Activated CD4-positive, alpha-beta T cell treated with anti-CD3 and anti-CD28 coated beads for 4 hours (primary cell): ENCODE measurements at places on chromosomes 1 and 21.

GRCh38 chr1:221074332-221074731, 195.1 kb downstream of the HLX start:
- DNase-seq = no peak

- no peak for DNase-seq
These were observed 131.5 kb upstream of the TMEM51 start for GRCh38 chr1:15022048-15022447.

DNA sequence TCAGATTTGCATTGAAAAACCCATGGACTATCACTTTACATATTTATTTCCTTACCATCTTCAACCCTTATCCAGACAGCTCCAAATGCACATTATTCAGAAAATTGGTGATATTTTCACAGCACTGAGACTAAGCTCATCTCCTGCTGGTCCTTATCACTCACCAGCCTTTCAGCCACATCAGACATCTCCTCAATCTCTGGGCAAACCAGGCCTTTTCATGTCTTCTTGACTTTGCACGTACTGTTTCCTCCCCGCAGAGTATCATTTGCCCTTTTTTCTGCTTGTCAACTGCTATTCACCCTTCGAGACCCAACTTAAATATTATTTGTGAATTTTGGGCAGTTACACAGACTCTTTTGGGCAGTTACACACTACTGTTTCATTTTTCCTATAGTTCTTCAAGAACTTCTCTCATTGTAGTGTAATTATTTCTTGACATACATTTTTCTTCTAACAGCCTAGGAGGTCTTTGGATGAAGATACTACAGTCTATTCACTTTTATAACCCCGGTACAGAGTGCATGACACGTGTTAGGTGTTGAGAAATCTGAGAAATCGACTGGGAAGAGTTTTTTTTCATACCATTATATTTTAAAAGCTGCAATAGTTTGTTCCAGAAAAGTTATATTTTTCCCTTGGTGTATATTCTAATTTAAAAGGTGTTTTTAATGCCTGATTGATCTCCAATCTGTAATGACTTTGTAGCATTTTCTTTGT, 98.0 kb downstream of the FGGY start:
- no peak for DNase-seq

DNA sequence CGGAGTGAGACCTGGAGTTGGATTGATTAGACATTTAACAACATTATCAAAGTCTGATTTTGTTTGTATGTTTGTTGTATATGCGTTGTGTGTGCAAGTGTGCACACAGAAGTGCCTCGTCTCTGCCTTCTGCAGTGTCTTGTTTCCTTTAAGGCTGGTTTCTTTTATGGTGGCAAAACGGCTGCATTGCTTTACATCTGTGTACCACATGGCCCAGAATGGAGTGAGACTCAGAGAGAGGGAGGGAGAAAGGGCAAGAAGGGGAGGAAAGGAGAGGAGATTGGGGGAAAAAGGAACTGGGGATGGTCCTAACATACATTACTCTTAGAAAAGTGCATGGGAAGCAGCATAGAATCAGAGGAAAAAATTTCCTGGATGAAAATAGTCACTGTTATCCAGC, 99.7 kb upstream of the WLS start:
- DNase-seq = no peak

- DNase-seq = no peak
These were observed 7.8 kb downstream of the CAPZB start for GRCh38 chr1:19477284-19478249.

DNA sequence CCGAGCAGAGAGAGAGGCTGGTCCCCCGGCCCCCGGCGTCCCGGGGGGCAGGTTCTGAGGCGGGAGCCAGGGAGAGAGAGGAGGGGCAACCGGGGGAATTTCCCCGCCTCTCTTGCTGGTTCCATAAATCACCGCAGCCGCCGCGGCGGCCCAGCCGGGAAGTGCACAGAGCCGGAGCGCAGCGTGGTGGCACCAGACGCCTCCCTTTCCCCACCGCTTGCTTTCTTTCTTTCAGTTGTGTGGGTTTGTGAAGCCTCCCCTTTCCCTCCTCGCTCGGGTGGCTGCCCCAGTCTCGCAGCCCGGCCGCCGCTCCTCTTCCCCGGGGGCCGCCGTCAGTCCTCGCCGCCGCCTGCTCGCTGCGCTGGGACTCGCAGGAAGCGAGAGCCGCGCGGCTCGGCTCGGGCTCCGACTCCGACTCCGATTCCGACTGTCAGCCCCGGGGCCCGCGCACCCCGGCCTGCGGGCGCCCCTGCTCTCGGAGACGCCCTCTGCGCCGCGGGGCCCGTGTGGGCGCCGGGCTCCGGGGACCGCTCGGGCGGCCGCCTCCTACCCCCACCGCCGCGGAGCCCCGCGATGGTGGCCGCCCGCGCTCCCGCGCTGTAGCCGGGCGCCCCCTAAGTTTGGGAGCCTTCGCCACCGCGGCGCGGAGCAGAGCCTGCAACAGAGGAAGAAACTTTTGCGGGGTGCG, at the start of gene CACHD1:
Gene CACHD1 (plus strand): TSS at position 153 of the 688 bp plus-strand sequence. CDS start 616 bp downstream, outside the sequence.
- peak; percentile 69 for DNase-seq

DNA sequence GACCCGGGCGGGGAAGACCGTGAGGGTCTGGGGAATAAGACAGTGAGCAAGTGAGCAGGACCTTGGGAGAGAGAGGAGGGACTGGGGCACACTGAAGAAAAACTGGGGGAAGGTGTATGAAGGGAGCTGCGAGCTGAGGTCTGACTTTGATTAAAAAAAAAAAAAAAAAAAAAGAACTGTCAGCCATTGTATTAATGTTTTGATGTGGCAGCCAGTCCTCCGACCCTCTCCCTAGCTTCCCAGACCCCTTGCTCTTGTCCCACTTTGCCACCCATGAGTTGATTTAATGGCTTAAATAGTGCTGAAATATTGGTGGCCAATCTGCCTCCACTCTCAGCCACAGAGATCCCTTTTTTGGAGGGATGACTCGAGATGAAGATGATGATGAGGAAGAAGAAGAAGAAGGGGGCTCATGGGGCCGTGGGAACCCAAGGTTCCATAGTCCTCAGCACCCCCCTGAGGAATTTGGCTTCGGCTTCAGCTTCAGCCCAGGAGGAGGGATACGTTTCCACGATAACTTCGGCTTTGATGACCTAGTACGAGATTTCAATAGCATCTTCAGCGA, 652 bp downstream of the HAX1 start:
- no peak for DNase-seq

DNA sequence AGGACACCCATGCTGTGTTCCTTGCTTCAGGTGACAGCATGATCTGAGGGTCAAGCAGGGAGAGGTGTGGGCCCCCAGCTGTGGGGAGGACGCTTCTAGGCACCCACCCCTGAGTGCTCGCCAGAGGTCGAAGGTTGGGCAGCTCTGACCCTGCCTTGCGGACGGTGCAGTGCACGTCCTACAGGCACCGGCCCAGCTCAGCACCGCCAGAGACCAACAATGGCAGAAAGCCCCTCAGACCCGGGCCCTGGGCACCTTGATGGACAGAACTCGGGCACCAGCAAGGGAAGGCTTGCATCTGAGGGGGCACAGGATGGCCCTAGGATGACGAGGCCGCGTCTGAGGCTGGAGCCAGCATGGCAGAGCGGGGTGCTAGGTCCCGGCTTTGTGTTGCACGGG, 24.7 kb downstream of the NADK start:
- DNase-seq = no peak

DNA sequence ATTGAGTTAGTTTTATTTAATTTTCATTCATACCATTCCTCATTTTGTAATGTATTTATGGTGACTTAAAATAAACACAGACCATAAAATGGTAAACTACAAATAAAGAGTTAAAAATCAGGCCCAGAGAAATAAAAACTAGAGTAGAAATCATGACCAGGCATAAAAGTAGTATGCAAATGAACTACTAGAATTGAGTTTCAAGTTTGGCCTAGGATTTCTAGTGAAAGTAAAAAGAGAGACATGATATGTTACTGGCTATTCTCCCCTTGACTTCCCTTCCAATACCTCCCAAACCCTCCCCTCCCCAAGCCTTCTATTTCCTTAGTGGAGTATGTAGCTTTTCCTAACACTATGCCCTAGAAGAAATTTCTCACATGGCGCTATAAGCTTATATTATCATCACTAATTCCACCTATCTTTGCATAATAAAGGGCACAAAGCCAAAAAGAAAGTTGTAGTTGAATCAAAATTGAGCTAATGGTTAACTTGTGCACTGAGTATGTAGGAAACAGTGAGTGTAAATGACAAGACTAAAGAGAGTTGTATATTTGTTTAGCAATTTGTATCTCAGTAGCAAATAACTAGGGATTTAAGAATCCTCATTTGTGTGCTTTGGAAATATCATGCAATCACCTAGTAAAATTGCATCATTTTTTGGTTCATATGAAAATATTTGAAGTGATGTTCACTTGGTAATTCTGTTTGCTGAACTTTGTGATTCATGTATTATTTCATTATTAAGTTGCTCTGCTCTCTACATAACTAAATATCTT, 29.7 kb upstream of the CDC14A start:
- no peak for DNase-seq

DNA sequence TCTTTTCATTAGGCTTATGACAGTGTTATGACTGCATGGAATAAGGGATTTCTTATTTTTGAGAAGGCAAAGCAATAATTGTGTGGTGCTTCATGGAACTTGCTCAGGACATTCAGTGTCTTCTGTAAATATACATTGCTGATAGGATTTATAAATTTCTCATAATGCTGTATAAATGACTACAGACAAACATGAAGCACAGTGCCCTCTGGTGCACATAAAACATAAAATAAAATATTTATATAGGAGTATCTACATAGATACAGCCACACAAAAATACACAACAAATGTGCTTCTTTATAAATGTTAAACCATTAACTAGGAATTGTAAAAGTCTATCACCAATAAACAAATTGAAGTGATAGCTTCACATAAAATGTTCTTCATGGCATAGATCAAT, 24.1 kb downstream of the BRINP3 start:
- no peak for DNase-seq

DNA sequence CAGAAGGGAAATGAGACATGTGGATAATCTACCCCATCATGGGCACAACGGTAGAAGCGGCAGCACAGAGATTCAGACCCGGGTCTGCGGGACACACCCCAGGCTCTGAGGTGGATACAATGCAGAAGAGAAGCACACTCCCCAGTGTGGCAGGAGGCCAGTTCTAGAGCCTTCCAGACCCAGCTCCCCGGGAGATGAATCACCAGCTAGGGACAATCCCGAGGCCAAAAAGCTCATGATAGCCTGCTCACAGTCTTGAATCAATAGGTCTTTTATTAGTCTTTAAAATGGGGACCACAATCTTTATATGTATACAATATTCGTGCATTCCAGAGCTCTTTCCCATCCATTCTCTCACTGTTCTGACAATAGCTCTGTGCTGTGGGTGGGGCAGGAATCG, 57.3 kb upstream of the DIRAS3 start:
- no peak for DNase-seq

DNA sequence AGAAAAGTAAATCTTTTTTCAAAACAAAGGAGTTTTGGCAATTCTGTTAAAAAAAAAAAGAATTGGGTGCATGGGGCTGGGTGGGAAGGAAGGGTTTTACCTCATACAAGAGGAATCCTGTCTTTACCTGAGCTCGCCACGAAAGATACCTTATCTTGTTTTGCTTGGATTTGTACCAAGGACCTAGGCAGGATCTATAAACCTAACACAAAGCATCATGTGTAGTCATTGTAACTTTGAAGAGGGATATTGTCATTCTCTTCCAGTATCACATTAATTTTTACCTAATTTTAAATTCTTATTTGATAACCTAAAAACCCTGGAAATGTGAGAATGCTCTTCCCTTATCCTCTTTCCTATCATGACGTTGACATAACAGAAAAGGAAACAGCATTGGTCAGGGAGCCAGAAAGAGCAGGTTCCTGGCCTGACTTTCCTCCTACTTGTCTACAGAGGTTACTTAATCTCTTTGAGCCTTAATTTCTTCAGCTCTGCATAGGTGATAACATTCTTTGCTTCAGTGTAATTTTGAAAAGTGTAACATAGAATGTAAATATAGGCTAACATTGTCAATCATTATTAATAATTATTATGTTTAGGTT, 4.0 kb upstream of the LAMC1 start:
- no peak for DNase-seq

- DNase-seq = no peak
These were observed 187.2 kb downstream of the FGGY start for GRCh38 chr1:59484096-59484495.

DNA sequence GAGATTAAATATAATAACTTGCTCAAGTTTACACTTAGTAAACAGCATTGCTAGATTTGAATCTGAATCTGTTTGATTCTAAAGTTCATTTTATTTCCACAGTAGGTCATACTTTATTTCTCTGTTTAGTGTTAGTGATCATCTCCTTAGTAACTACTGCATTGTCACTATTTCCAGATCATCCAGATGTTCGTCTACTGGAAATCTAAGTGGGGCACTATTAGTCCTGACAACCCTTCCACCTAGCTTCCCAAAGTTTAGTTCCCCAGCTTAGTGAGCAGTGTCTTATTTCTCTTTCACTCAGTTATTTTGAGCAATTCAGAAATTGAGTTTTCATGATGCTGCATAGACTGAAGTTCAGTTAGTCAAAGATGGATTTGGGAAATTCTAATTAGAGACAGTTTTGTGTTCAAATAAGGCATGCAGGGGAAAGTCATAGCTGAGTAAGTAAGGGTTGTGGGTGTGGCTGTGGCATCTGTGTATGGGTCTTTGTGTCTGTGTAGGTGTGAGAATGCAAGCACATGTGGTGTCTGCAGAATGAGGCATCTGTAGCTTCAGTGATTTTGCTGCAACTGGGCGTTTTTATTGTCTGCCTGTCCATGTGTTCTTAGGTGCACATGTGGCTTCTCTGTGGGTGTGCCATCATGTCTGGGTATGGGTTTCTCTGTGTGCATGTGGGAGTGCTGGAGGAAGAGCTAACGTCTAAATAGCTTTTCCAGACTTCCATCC, 107.3 kb downstream of the NTMT2 start:
- DNase-seq = no peak

- no peak for DNase-seq
These were observed 183.6 kb downstream of the FOXD2 start for GRCh38 chr1:47621483-47621882.

GRCh38 chr1:169653873-169654272, 23.9 kb upstream of the SELP start:
- no peak for DNase-seq

GRCh38 chr1:160949881-160950280, 4.7 kb downstream of the ITLN2 start:
- no peak for DNase-seq

DNA sequence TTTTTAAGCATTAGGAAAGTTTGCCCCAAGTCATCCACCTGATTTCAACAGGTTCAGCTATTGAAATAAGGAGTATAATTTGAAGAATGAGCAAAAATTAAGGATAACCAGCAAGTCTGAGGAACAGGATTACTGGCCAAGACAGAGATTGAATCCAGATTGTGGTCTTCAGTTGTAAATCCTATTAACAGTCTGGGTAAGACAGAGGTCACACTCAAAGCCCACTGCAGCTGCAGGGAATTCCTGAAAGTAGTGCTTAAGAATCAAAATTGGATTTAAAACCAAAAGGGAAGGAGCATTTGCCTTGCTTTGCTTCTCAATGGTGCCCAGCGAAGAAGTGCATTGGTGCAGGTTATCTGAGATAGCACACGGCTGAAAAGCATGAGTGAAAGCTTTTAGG, 6.4 kb upstream of the LORICRIN start:
- DNase-seq = no peak

DNA sequence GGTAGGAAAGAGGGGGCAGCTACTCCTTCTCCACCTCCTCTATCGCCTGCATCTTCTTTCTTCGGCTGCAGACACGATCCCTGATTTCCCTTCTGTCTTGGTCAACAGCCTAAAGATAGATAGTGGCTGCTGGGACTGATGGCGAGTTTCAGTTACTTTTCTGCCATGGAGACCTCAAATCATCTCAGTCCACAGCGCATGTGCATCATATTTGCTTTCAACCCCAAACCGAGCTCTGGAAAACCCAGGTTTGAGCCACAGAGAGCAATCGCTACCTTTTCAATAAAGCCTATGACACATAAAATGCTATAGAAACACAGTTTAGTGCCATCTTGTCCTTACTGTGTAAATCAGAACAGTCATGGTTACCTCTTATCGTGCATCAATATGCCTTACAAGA, 142.9 kb upstream of the IRF2BP2 start:
- no peak for DNase-seq
